Activated B cell treated with CpG ODN at 0.5 μM for 24 hours (primary cell): ENCODE measurements at places on chromosomes 3 and 15. TPM values are rescaled to one million over a fixed set of nuclear protein-coding genes. Genes with fewer than 3 reads are reported as not detected.

GRCh38 chr15:92886042-92886537 lies 14.0 kb upstream of the CHD2 start:
- no peaks in the 10 kb centered on the region for H3K27me3 ChIP-seq
- peak overlapping the region; percentile 47 for H3K27ac ChIP-seq
- H3K36me3 ChIP-seq: peaks cover 71% of the 10 kb centered on the region
- H3K4me1 ChIP-seq: peaks cover 66% of the 10 kb centered on the region

DNA sequence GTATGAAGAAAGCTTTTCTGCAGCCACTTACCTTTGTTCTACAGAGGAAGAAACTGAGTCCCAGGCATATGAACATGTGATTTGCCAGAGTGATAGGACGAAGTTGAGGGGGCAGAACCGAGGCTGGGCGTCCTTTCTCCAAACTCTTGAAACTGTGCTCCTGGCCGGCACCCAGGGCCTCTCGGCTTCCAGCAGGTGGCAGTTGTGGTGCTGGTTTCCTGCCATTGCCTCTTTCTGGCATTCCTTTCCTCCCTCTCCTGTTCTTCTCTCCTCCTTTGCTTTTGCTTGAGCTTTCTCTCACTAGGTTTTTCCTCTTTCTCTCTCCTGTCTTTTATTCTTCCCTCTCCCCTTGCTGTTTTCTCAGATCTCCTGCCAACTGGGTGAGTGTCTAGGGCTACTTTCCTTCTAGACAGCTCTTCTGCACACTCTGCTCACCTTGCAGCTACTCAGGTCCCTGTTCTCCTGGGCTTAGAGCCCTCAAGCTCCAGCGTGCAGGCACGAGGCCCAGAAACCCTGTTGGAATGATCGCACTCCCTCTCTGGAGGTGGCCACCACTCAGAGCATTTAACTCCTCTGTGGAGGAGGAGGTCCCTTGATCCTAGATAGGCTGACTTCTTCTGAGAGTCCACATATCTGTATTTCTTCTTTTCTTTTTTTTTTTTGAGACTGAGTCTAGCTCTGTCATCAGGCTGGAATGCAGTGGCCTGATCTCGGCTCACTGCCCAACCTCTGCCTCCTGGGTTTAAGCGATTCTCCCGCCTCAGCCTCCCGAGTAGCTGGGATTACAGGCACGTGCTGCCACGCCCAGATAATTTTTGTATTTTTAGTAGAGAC lies 26.2 kb downstream of the TRAK1 start:
- H3K4me1 ChIP-seq: peaks cover 87% of the 10 kb centered on the region
- peak overlapping the region; percentile 6 for H3K27ac ChIP-seq
- H3K36me3 ChIP-seq: peaks cover 25% of the 10 kb centered on the region
- no peak overlapping the region for H3K4me3 ChIP-seq

GRCh38 chr3:29329986-29330890 lies 49.4 kb downstream of the RBMS3 start:
- H3K27me3 ChIP-seq: no peaks in the 10 kb centered on the region
- no peaks in the 10 kb centered on the region for H3K4me1 ChIP-seq
- no peak overlapping the region for H3K27ac ChIP-seq
- no peak overlapping the region for H3K4me3 ChIP-seq

DNA sequence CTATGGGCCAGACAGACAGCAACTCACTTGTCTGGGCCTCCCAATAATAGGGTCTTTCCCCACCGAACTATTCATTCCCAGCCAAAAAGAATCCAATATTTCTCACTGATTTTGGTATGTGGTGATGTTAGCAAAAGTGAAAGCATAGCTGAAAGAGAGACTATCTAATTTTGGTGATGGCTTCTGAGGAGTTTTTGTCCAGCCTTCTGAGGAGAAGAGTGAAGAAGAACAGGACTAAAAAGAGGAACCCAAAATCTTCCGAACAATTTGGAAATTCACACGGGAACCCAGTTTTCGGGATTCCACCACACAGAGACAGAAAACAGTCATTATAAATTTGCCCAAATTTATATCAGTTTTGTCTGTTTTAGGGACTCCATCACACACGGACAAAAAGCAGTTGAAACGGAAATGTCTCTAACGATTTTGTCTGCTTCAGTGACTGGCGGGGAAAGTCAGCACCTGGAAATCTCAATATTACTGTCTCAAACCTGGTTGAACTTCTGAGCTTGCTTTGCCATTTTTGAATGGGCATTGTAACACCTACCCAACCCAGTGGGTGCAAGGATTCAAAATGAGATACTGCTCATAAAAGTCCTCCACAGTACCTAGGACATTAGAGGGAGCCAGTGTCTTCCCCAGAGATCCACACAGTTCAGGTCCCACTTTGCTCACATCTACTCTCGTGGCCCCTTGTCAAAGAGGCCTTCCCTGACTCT lies 9.1 kb downstream of the CD80 start:
- peaks cover 87% of the 10 kb centered on the region for H3K4me1 ChIP-seq
- H3K27ac ChIP-seq: peak overlapping the region; percentile 80
- no peaks in the 10 kb centered on the region for H3K27me3 ChIP-seq
- peaks cover 74% of the 10 kb centered on the region for H3K36me3 ChIP-seq
- H3K4me3 ChIP-seq: peak overlapping the region; percentile 68

GPR149 gene
- not detected in 2 replicates for total RNA-seq

PP2D1 gene
- not detected in 2 replicates for total RNA-seq

CFAP161 gene
- total RNA-seq: 0.18 TPM in 1 of 2 replicates, not detected in the other

LSAMP gene
- total RNA-seq: 0.02 and 0.16 TPM in 2 replicates
